ENCODE measurements at places on chromosomes 7 and 10. TPM values are rescaled to one million over a fixed set of nuclear protein-coding genes. Genes with fewer than 3 reads are reported as not detected.
A peak's percentile ranks its signal among the peaks of the same experiment; 100 is the strongest.

- DNase-seq: peak; percentile 45
These were observed 31.6 kb downstream of the IL15RA start for GRCh38 chr10:5945561-5946418.

- DNase-seq: no peak
These were observed 181.1 kb downstream of the NRP1 start for GRCh38 chr10:33153251-33153967.

DNA sequence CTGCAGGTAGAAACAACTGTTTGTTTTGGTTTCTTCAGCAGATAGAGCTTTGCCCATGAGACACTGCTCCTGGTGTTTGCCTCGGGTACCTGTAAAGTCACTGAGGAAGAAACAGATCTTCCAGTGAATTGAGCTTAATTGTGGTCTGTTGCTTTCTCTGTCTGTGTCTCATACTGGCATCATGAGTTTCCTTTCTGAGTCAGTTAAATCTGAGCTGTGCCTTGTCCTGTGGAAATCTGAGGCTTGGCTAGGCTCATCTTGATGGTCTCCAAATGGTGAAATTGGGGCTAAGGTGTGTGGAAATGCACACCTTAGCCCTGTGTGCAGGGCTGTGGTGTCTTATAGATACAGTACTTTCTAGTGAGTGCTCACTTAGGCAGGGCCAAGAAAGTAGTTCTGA, 67.4 kb downstream of the GBF1 start:
- DNase-seq: no peak

DNA sequence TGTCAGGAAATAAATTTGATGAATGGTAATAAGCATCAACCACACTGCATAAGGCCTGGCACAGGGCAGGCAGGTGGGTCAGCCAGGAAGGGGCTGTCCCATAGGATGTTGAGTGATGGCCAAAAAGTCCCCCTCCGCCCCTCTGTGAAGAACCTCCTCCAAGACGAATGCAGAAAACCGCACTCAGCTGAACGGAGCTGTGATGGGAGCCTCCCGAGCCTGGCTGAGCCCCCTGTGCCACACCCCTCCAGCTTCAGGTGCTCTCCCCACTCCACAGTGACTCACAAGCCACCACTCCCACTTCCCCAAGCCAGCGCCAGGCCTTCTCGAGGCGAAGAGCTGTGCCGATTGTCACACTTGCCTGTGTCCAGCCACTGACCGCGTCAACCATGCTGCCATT, 184.2 kb downstream of the MAD1L1 start:
- DNase-seq: no peak

GRCh38 chr7:116283595-116284204, 73.4 kb downstream of the TES start:
- DNase-seq: no peak

GRCh38 chr10:36087006-36088005, 445.2 kb upstream of the FZD8 start:
- DNase-seq: no peak

- DNase-seq: peak; percentile 6
These were observed 18.2 kb downstream of the TCTN3 start for GRCh38 chr10:95675403-95676116.

DNA sequence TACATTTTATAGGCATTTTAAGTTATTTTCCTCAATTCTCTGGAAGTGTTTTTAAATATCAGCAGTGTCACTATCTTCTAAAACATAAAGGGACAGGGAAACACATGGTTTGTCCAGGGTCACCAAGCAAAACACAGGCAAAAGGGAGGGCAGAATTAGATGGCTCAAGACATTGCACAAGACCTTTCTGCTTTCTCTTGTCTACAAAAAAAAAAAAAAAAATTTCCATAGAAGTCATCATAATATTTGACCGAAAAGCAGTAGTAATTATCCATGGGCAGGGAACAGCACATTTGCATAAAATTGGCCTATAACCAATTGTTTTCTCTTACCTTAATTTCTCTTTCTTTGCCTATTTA, 703.1 kb upstream of the FZD8 start:
- no peak for DNase-seq

DNA sequence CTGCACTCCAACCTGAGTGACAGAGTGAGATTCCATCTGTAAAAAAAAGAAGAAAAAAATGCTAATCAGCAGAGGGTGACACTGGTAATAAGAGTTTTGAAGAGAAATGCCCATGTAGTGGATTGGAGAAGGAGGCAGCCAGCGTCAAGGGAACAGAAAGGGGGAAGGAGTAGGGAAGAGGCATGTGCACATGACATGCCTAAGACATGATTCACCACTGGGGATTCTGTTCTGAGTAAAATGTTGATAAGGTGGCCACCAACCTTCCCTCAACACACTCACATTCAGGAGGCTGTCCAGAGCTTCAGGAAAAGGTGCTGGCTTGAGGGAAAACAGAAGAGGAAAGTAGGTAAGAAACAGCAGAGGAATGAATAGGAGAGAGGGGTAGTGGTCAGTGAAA, 39.9 kb downstream of the AKR1D1 start:
- DNase-seq: no peak

Gene RBM48
- polyA plus RNA-seq: 9.8 TPM
